Activated CD4-positive, alpha-beta T cell treated with anti-CD3 and anti-CD28 coated beads for 48 hours (primary cell): ENCODE measurements at places on chromosomes 4 and X.

GRCh38 chrX:15874672-15875071 is 20.1 kb upstream of the AP1S2 start:
- no peak for DNase-seq

- DNase-seq: no peak
Measured at GRCh38 chrX:136051611-136052010, 66.4 kb downstream of the SLC9A6 start.

- peak; percentile 33 for DNase-seq
Measured at GRCh38 chr4:38069271-38069760, 109.1 kb downstream of the PTTG2 start.

DNA sequence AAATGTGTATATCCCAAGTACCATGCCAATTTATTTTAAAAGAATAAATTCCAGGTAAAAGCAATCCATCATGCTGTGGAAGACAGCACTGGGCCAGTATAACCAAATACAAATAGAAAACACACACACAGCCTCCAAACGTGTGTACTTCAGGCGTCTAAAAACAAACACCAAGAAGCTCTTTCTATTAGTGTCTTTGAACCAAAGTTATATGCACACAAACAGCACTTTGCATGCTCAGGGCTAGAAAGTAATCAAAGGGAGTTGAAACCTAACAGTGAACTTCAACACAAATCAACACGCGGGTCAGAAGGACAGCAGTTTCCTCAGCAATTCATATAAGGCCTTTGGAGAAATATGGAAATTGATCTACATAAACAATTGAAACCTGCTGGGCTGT is 15.4 kb downstream of the GASK1B start:
- no peak for DNase-seq

GRCh38 chr4:123104310-123105025 is 182.1 kb upstream of the NUDT6 start:
- no peak for DNase-seq

DNA sequence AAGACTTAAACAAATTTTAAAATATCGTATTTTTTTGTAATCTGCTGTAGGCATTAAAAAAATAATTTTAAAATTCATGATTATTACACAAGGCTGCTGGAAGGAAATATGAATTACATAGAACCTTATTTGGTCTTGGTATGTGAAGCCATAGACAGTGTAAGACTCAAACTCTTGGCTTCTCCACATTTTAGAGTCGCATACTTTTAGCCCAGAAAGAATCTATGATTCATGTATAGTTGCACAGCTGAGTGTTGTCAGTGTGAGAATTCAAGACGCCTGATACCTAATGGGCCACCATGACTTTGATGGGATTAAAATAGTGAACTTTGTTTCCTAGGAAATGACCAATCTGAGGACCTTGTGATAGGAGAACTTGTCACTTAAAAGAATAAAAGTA is 1.4 kb downstream of the INTU start:
- no peak for DNase-seq
